Upper lobe of right lung (tissue), 1 donor: ENCODE measurements at places on chromosomes 5 and 9.

DNA sequence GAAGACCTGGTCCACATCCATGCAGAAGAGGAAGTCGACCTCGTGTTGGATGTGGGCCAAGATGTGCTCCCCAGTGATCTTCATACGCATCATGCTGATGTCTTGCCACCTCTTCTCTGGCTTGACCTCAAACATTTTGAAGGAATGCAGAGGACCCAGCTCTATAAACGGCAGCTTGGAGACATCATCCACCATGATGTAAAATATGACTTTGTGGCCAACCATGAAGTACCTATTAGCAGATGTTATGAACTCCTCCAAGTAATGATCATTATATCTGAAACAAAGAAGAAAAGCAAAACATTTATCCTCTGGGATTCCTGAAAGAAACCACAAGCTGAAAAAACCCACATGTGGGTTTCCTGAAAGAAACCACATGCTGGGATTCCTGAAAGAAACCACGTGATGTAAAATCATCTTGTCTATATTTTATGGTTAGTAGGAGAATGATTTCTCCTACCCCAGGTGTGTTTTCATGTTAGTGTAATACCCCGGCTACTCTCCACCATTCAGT is 52.3 kb downstream of the GGTA1 start:
- DNase-seq = no peak

DNA sequence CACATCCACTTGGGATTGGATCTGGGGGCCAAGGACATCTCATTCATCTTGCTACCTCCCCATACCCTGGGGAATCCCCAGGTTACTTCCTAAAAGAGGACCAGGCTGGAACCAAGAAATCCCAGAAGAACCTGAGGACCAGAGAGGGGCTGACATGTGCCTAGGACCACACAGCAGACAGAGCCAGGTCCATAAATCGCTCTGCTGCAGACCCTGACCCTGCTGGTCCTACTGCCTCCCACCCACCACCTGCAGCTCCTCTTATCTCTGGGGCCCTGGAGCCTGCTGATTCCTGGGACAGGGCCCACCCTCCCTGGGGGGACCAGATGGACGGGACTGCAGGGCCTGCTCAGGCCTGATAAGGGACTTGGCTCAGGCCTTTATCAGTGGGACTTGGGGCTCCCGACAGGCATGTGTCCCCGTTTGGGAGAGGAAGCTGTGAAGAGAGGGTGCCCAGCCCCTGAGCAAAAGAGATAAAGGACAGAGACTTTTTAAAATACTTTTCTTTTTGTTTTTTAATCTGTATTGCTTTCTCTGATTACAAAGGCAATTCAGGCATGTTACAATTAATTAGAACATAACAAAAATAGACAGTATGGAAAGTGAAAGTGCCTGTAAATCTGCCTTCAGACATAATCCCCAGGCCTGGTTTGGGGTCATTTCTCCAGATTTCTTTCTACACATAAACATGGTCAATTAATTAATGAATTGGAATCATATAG is 101.3 kb upstream of the LARP1 start:
- peak; percentile 58 for DNase-seq

DNA sequence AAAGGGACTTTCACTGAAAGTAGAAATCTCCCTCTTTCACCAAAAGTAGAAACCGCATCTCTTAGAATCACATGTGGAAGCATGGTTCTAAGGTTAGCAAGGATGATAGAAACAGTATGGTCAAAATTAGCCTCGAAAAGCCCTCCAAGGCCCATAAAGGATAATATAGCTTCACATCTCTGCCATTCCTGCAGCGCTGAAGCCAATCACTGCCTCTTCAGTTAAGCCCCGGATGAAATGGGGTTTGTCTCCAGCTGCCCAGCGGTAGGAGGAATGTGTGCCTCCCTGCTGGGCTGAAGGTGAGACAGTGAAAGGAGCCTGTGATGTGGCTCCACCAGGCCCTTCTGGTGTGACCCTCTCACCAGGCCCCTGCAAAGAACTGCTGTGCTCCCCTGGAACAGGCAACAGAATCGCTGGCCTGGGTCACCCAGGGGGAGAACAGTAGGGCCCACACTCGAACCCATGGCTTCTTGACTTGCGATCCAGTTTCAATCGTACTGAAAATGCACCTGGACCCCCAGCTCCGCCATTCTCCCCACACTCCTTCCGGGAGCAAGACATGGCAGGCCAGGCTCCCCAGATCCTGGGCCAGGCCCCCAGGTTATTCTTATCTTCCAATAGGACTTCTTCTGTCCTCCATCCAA is 47.2 kb downstream of the CAMK2A start:
- no peak for DNase-seq

GRCh38 chr9:72657023-72657422 is 135.6 kb downstream of the TMC1 start:
- DNase-seq = no peak

DNA sequence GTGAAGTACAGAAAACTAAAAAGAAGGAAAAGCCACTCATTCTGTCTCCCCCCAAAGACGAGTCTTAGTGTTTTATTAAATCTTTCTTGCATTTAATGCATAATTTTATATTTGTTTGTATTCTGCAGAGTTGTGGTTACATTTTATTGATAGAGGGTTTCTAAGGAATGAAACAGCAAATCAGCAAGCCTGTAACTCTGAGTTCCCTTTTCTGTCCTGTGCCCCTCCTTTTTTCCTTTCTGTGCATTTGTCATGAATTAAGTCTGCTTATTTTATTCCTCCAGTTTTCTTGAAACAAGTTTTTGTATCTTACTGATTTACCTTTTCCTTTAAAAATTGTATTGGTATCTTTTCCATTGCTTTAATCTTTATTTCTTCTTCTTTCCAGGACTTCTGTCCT is 132.8 kb downstream of the MUSK start:
- no peak for DNase-seq

DNA sequence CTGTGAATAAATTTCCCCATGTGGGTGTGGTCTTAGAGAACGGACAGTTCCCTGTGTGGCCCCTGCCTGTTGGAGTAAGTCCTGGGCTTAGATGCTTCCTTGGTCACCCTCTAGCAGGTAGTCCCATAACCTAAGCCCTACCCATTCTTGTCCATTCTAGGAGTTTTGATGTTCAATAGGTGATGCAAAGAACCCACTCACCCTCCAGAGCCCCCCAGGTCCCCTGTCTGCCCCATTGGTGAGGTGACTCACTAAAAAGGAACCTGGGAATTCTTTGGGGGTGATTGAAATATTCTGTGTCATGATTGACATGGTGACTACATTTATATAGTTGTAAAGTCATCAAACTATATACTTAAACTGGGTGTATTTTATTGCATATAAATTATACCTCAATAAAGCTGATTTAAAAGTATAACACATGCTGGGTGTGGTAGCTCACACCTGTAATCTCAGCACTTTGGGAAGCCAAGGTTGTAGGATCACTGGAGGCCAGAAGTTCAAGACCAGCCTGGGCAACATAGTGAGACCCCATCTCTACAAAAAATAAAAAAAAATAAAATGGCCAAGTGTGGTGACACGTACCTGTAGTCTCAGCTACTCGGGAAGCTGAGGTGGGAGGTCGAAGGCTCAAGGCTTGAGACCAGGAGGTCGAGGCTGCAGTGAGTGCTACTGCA is 20.8 kb upstream of the GTF3C5 start:
- DNase-seq = no peak

- DNase-seq = no peak
Observed at GRCh38 chr5:151243564-151243963, 9.4 kb upstream of the GM2A start.

GRCh38 chr5:5373351-5373989 is 49.0 kb upstream of the ICE1 start:
- DNase-seq = no peak

- DNase-seq = peak; percentile 65
Observed at GRCh38 chr9:8857068-8857925, 1057.7 kb upstream of the DMAC1 start.

DNA sequence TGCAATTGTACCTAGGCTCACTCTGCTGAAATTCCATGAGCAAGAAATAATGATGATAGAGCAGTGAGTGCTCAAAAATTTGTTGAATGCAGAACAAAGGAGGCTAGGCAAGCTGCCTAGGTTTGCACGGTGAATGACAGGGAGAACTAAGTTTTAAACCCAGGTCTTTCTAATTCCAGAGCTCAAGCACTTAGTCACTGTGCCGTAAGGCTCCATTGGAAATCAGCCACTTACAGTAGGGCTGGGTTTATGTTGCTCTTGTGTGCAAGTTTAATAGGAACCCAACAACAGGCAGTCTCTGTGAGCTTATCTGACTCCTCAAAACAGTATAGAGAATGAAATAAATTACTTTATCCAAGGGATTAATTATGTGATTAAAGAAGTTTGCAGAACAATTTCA is 147.0 kb downstream of the CSNK1G3 start:
- DNase-seq = no peak

GRCh38 chr5:177071666-177072385 is 14.9 kb upstream of the FGFR4 start:
- no peak for DNase-seq

GRCh38 chr5:9670371-9670770 is 40.2 kb upstream of the TAS2R1 start:
- no peak for DNase-seq

DNA sequence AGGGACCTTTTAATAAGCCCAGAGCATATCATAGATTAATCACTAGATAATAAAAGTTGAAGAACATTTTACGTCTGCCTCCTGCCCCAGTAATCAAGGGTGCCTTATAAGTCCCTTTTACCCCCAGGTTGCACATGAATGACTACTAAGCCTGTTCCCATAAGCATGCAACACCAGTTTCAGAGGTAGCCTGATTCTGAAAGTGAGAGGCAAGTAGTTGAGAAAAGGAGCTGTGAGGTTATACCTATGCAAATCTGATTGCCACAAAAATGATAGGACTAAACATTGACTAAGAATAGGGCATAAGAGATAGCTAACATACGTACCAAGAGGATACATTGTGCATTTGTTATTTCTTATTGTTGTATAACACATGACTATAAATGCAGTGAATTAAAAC is 681.9 kb downstream of the ISL1 start:
- DNase-seq = no peak

- no peak for DNase-seq
Observed at GRCh38 chr5:76867827-76868693, 18.2 kb downstream of the S100Z start.

- DNase-seq = no peak
Observed at GRCh38 chr9:34572092-34572491, 17.4 kb downstream of the CNTFR start.

- DNase-seq = no peak
Observed at GRCh38 chr5:84260939-84261338, 123.7 kb downstream of the EDIL3 start.

- DNase-seq = no peak
Observed at GRCh38 chr9:134664446-134664845, 22.8 kb downstream of the COL5A1 start.

DNA sequence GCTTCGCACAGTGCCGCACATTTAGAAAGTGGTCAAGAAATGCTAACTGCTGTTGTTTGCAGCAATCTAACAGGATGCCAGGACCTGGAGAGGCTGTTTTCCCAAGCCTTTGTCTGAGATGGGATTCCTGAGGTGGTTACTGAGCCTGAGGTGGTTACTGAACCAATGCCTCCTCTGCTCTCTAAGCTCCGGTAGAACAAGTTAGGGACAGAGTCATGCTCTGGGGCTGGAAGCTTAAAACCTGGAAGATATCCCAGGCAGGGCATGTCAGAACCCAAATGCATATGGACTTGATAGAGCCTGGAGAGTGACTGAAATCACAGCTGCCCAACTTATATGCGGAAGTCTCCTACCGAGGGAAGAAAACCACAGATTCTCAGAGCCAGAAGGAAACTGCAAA is 46.5 kb upstream of the FAT2 start:
- DNase-seq = no peak

DNA sequence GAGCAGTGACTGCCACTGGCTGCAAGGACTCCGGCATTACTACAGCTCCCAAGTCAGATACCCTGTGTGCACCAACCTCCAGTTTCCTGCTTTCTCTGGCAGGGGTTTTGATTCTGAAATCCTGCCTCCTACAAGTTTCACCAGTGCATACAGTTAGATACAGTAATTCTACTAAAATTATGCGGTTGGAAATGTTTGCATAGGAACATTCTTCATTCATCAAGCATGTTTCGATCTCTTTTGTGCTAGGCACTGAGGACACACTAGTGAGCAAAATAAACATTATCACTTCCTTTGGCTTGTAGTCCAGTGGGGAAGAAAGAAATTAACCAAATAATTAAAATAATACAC is 152.2 kb downstream of the TMEM167A start:
- DNase-seq = no peak

DNA sequence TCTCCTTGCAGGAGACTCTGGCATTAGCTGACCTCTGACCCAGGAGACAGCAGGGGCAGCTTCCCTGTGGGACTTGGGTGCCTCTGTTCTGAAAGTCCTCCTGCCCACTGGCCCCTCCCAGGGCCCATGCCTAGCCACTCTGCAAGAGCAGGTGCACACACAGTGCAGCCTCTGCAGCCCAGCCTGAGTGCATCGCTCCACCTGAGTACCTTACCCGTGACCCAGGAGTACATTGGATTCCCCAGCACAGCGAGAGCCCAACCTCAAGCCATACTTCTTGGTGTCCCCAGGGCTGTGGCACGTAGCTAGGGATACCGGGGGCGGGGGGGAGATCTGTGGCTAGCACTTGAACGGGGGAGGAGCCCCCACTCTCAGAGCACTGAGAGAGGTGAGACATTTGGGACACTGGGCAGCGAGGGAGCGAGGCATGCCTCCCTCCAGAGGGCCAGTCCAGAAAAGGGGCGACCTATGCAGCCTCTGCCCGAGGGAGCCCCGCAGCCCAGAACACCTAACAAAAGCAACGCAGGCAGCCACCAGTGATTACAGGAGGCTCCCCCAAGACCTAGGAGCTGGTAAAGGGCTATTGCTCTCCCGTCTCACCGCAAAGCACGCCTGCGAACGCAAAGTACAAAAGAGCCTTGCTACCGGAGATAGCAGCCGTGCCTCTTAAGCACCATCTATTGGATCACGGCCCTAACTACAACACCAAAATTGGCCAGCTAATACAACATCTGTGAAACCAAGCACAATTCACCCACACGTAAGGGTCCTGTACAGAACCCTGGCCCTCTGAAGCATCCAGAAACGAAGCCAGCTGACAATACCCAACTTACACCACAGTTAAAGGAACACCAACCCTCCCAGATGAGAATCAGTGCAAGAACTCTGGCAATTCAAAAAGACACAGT is 826 bp upstream of the PRDM9 start:
- DNase-seq = no peak

DNA sequence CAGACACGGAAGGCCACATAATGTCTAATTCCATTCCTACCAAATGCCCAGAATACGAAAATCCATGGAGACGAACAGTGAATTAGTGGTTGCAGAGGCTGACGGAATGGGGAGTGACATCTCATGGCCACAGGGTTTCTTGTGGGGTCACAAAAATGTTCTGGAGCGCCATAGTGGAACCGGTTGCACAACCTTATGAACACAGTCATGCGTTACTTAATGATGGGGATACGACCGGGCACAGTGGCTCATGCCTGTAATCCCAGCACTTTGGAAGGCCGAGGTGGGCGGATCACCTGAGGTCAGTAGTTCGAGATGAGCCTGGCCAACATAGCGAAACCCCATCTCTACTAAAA is 26.0 kb upstream of the TTLL11 start:
- no peak for DNase-seq

GRCh38 chr5:158837908-158838307 is 261.8 kb downstream of the EBF1 start:
- DNase-seq = no peak
